ENCODE measurements at places on chromosomes 16 and 17. TPM values are rescaled to one million over a fixed set of nuclear protein-coding genes. Genes with fewer than 3 reads are reported as not detected.

GRCh38 chr16:12120982-12121652 is 144.6 kb downstream of the SNX29 start:
- peak; percentile 39 for DNase-seq

DNA sequence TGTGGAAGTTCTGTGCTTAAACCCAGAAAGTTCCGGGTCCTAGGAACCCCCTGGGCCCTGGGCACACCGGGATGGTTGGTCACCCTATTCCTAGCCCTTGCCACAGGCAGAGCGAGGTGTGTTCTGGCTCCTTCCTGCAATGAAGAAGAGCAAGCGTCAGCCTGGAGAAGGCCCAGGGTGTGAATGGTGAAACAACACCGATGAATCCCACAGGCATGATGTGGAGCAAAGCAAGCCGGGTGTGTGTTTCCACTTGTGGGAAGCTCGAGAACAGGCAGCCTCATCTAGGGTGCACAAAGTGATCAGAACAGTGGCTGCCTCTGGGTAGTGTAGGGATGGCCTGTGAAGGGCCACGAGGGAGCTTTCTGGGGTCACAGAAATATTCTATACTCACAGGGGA is 13.8 kb downstream of the KCNG4 start:
- DNase-seq = no peak

- no peak for DNase-seq
Observed at GRCh38 chr17:34519282-34519681, 60.1 kb upstream of the TMEM132E start.

GRCh38 chr17:81967533-81968395 is 6.8 kb upstream of the NOTUM start:
- DNase-seq = peak; percentile 82

- DNase-seq = no peak
Observed at GRCh38 chr16:47562366-47562765, 101.2 kb downstream of the PHKB start.

- peak; percentile 88 for DNase-seq
Observed at GRCh38 chr16:87062569-87063442, 254.4 kb downstream of the C16orf95 start.

DNA sequence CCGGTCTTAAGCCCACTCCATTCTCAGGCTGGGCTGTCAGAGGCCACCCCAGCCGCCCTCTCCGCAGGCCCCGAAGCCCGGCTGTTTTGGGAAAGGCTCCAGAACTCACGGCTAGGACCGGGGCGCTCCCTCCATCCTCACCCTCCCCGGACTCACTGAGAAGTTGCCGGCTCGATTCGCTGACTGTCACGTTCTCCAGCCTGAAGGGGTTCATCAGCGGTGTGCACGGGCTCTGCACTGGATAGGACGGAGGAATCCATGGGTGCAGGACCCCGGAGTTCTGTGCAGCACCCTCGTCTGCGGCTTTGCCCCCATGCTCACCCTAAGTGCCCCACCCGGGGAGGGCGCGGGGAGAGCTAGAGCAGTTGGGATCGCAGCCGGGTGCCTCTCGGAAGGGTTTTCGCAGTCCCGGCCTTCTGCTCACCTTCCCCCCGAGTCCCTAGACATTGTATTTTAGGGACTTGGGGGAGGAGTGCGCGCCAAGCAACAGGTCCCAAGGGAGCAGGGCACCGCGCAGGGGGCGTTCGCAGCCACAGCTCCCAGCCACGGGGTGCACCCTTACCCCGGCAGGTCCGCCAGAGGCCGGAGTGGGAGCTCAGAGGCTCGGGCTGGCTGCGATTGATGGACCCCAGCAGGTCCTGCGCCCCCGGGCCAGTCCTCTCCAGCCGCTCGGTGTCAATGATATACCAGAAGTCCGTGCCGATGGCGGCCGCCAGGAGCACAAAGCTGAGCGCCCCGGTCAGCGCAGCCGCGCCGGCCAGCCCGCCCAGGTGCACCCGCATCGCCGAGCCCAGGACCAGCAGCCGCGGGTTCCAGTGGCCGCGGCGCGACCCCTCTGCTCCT is 1.0 kb downstream of the TMEM114 start:
- peak; percentile 77 for DNase-seq

GRCh38 chr16:85029408-85029784 is 1.8 kb downstream of the KIAA0513 start:
- no peak for DNase-seq

The TNP2 gene
- total RNA-seq = not detected

DNA sequence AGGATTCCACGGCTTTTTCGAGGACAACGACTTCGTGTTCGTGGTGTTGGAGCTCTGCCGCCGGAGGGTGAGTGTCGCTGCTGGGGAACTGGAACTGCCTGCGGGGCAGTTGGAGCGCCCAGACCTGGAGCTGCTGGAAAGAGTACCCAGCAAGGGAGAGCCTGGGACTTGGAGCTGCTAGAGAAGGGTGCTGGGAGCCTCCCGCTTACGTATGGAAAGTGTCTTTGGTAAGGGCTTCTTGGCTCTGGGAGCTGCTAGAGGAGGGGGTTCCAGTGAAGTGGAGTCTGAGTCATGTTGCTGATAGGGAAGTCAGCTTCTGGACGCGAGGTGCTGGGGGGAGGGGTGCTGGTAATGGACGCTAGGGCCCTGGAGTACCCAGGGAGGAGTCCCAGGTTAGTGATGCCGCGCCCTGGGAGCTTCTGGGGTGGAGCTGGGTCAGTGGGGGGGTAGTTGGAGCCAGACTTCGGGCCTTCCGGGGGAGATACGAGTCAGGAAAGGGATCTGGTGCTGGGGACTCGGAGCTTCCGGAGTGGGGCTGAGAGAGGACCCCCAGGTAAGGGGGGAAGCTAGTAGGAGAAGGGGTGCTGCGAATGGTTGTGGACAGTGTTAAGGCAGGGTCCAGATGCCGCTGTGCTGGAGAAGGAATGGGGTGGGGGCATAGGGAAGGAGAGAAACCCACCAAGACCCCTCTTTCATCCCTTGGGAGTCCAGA is 741 bp downstream of the PLK1 start:
- DNase-seq = no peak

The CASKIN1 gene
- 0.84 TPM for total RNA-seq

GRCh38 chr17:6496116-6496481 is 51.8 kb downstream of the PIMREG start:
- DNase-seq = peak; percentile 9

- no peak for DNase-seq
Observed at GRCh38 chr17:62778990-62779681, 29.0 kb downstream of the MARCHF10 start.

The C16orf92 gene
- not detected for total RNA-seq

The ATP5PD gene
- total RNA-seq = 101 TPM

GRCh38 chr17:6437466-6437865 is 2.5 kb upstream of the AIPL1 start:
- no peak for DNase-seq

DNA sequence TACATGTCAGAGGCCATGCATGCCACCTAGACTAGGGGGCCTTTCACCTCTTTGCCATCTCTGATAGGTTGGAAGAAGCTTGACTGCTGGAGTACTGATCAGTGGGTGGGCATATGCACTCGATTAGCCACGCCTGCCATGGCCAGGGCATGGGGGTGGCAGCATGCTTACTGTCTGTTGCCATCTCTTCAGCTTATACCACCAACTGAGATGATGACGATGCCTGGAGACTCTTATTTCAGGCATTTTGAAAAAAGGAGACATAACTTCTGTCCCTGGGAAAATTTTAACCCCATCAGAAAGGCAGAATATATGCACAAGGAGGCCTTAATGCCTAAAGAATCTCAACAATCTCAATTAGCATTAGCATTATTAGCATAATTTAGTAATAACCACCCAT is 60.8 kb downstream of the MSI2 start:
- DNase-seq = no peak

DNA sequence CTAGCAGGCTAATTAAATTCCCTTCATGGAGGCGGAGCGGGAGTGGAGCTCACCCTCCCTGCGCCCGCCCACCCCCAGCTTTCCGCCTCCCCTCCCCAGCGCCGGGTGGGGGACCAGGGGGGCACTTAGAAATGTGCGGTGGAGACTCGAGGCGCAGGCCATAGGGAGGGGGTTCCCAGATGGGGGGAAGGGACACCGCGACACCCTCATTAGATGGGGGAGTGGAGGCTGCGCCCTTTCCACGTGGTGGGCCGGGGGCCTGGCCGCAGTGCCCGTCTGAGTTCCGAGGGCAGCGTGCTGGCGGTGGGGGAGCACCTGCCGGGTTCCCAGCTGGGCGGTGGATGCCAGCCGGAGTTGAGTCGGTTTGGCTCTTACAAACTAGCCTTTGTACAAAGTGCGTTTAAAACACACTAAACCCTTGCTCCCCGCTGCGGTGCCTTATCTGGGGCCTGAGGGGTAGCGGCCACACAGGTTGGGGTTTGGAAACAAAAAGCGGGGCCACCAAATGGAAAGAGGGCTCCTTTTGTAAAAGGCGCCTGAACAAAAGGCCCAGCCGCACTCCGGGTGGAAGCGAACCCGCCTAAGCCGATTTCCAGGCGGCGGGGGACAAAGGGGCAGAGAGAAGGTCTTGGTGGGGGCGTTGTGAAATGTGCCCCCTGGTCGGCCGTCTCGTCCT is 1.4 kb downstream of the GSE1 start:
- DNase-seq = peak; percentile 64

DNA sequence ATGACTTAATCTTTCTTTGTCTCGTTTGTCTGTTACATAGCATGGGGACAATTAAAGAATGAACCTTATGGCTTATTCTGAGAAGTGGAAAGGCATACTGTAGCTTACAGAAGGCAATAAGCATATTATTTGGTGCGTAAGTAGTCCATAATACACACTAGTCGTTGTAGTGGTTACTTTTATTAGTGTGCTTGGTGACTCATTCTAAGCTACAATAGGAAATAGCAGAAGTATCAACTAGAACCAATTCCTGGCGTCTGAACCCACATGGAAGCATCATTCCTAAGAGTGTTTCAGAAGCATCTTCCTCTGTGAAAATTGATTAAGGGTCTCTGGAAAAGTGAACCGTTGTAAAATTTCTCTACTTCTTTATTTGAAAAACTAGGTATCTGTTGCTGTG is 777.8 kb upstream of the EEF2KMT start:
- no peak for DNase-seq

The GHDC gene
- 20.7 TPM for total RNA-seq

The RNF222 gene
- total RNA-seq = not detected

The CMTM2 gene
- not detected for total RNA-seq

The SPG7 gene
- 25.7 TPM for total RNA-seq

GRCh38 chr16:50360033-50360778 is 8.6 kb downstream of the BRD7 start:
- DNase-seq = peak; percentile 56

DNA sequence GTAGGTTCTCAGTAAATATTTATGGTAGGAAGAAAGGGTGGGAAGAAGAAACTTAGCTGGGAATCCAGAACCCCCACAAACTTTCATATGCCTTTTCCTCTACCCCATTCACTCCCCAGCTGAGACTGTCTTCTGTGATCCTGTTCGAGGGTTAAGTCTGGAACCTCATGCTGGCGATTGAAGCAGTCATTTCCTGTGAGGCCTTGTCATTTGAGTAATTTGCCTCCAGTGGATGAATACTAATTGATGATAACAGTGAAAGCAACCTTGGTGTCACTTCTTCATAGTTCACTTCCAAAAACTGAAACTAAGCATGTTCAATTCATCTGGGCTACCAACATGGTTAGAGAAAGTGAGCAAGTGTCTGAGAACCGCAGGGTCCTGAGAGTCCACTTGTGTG is 401.2 kb downstream of the CDH13 start:
- DNase-seq = no peak

GRCh38 chr17:35371934-35372333 is 1.5 kb downstream of the SLFN11 start:
- no peak for DNase-seq

The CACNA1H gene
- total RNA-seq = 5.4 TPM

DNA sequence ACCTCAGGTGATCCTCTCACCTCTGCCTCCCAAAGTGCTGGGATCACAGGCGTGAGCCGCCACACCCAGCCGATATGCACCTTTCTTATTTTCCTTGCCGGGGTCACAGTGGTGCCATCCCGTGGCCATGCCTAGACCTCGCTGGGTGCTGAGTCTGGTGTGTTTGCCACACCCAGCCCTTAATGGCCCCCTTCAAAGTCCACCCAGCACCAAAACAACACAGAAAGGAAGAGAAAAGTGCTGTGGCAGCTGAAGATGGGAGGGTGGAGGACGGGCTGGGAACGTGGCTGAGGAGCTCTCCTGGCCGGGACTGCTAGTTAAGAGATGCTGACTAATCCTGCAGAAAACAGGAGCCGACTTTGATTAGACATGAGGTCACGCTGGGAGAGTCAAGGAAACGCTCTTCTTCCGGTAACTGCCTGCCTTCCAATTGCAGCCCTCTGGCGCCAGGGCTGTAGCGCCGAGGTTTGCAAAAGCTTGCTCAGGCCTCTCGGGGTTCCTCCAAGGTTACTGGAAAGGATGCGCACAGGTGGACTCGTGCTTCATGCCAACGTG is 10.9 kb downstream of the SLC43A2 start:
- DNase-seq = no peak

DNA sequence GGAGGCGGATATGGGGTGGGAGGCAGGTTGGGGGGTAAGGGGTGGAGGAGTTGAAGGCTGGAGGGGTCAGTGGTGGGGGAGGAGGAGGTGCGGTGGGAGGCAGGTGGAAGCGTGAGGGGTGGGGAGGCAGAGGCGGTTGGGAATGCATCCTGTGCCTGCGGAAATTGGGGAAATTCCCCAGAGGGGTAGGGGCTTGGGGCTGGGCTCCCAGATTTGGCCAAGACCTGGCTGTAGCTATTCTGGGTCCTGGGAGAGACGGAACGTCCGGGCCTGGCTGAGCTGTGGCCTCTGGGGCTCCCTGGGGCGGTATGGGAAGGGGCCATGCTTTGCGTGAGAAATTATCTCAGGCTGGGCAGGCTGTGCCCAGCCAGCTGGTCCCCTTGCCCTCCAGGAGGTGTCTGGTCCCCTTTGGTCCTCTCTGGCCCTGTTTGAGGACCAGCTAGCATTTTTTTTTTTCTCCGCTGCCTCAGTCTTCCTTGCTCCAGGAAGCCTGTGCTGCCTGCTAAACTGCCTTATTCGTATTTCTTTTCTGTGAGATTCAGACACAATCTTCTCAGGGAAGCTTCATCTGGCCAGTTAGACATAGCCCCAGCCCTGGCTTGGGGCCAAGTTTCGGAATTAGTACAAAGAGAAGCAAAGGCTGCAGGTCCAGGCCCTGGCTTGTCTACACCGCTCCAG is 7.3 kb upstream of the TRPV2 start:
- DNase-seq = peak; percentile 63

DNA sequence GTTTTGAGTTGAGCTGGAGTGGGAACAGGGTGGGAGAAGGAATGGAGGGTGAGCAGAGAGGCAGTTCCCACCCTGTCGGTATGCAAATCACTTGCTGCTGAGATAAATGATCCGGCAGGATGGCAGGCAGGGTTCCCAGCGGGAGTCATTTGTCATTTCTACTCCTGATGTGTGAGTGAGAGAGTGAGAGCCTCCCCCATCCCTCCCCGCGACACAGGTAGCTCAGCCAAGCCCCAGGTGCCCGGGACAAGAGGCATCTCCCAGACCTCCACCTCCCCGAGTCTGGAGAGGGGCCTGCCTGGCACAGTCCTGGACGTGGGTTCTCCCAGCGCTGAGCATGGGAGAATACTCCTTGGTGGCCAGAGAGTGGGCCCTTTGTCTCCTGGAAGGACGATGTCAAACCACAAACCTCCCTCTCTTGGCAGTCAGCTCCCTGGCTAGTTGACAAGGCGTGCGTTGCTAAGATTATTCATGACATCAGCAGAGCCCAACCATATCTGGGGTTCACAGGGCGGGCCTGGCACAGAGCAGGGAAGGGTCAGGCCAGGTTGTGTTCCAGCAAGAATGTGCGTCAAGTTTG is 33.7 kb upstream of the TNRC6C start:
- peak; percentile 58 for DNase-seq

The OMG gene
- total RNA-seq = 0.34 TPM

Data from pancreas (tissue), 10 donors.